ENCODE measurements at places on chromosomes 2 and 18.
A peak's percentile ranks its signal among the peaks of the same experiment; 100 is the strongest.

DNA sequence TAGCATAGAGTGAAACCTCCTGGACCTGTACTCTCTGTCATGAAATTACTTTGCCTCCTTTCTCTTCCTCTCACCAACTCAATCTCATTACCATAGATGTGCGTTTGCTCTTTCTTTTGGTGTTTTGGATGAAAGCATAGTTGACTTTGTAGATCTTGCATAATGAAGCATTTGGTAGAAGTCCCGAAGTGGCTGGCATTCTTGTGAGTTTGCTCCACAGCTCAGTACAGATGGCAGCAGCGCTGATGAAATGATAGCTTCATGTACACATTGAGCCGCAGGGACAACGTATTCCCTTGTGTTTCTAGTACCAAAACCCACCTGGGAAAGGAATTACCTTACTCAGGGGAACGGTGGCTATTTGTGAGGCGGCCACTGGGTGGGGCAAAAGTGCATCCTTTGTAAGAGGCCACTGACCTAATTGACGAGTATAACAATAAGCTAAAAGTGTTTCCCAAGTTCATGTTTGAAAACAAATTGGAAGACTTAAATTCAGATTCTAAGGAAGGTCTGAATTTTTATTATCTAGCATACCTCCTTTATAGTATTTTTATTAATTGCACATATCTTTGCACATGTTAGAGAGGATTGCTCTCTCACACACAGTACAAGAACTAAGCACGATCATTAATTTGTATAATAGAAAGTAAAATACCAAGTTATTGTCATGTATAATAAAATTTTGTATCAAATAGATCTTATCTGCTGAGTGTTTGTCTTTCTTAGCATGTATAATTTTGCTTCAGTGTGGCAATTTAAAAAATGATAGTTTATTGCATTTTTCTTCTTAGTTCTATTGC, 25.4 kb upstream of the CDH7 start:
- no peak overlapping the region for H3K4me3 ChIP-seq
- no peak overlapping the region for H3K27ac ChIP-seq
- no peak for DNase-seq
- H3K36me3 ChIP-seq, result no peaks in the 10 kb centered on the region

- H3K27me3 ChIP-seq, result no peaks in the 10 kb centered on the region
- H3K4me1 ChIP-seq, result no peaks in the 10 kb centered on the region
- no peak for DNase-seq
- no peaks in the 10 kb centered on the region for H3K36me3 ChIP-seq
- H3K27ac ChIP-seq, result no peak overlapping the region
- H3K4me3 ChIP-seq, result no peak overlapping the region
Measured at GRCh38 chr18:50340078-50340477, 34.8 kb upstream of the SKA1 start.

GRCh38 chr2:217660423-217660822, 342.4 kb downstream of the TNS1 start:
- no peak overlapping the region for H3K27ac ChIP-seq
- no peak for DNase-seq

DNA sequence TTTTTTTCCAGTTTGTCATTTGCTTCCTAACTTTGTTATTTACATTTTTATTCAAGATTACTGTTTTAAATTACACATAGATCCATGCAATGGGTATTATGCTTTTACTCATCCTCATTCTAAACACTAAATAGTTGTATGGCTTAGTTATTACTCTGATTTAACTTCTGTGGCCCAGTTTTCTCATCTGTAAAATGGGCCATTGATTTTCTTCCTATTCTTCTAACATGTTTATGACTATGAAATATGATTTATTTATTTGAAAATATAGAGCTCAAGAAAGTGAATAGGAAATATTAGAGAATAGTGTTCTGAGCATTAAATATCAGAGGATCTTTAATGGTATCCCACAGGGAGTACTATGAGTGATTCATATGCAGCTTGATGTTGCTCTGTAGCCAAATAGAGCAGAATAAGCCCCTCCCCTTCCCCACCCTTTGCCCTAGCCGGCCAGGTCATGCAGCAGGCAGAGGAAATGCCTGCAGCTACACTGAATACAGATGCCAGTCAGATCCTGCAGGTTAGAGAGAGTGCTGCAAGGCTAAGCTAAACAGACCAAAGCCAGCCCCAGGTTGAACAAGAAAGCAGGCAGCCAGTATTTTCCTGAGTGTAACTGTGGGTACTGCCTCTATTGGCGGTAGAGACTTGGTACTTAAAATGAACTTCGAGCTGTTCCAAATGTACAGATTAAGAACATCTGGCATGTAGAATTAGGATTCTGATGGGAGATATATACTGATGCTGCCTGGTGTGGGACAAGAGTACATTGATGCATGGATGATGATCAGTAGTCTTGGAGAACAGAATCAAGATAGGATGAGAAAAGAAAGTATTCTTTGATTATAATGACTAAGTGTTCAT, 11.7 kb upstream of the ACYP2 start:
- no peak overlapping the region for H3K27ac ChIP-seq
- no peaks in the 10 kb centered on the region for H3K27me3 ChIP-seq
- no peak overlapping the region for H3K4me3 ChIP-seq
- H3K4me1 ChIP-seq, result no peaks in the 10 kb centered on the region
- DNase-seq, result peak; percentile 67

DNA sequence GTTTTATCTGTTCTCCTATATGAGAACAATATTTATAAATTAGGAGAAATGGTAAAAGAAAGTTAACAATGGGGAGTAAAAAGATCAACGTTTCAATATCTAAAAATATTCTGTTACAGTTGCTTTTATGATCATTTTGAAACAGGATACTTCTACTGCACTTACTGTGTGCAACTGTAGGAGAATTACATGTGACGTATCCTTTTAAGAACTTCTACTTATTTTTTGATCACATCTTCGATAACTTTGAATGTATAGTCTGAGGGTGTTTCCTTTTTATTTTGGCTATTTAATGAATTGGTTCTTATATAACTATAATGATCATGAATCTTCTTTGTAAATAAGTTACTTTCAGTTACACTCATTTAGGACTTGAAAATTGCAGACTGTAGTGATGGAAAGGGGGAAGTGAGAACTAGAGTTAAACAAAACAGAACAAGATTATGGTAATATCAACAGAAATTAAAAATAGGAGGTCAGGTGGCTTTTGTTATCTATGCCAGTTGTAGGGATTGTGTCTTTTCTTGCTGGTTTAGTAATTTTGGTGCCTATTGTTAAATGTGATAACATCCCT, 109.9 kb downstream of the MSTN start:
- H3K27me3 ChIP-seq, result no peaks in the 10 kb centered on the region
- H3K4me3 ChIP-seq, result no peak overlapping the region
- no peaks in the 10 kb centered on the region for H3K4me1 ChIP-seq
- DNase-seq, result no peak
- no peak overlapping the region for H3K27ac ChIP-seq

GRCh38 chr2:220437938-220438337, 810.5 kb downstream of the SLC4A3 start:
- H3K4me3 ChIP-seq, result no peak overlapping the region
- H3K27me3 ChIP-seq, result no peaks in the 10 kb centered on the region
- no peak overlapping the region for H3K27ac ChIP-seq
- peaks cover 19% of the 10 kb centered on the region for H3K4me1 ChIP-seq
- no peak for DNase-seq

- H3K4me3 ChIP-seq, result no peak overlapping the region
- H3K36me3 ChIP-seq, result no peaks in the 10 kb centered on the region
- no peak for DNase-seq
- no peaks in the 10 kb centered on the region for H3K4me1 ChIP-seq
- no peaks in the 10 kb centered on the region for H3K27me3 ChIP-seq
- H3K27ac ChIP-seq, result no peak overlapping the region
Measured at GRCh38 chr2:239595726-239596125, 194.9 kb upstream of the HDAC4 start.

DNA sequence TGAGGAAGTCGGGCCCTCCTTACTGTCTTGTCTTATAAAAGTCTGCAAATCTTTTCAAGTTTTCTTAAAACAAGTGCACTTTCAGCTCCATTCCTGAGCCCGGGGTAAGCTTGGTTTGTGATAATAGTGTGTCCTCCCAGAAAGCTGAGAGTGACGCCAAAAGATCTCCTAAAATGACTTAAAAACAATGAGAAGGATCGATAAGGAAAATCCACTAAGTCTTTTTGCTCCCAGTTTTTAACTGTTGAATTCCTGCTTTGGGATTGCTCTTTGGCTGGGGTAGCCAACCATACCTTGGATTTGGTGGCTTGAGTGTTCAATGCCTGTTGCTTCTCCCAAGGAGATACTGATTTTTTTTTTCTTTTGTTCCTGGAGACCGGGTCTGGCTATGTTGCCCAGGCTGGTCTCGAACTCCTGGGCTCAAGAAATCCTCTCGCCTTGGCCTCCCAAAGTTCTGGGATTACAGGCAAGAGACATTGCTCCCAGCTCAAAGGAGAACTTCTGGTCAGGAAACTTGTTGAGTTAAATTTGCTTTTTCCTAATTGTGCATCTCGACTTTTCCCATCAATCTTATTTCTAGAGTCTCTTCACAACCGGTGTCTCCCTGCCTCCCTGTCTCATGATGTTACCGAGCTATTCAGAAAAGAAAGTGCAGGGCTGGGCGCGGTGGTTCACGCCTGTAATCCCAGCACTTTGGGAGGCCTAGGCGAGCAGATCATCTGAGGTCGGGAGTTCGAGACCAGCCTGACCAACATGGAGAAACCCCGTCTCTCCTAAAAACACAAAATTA, 3.0 kb downstream of the TGIF1 start:
- no peak for DNase-seq
- peaks cover 5% of the 10 kb centered on the region for H3K36me3 ChIP-seq
- H3K27me3 ChIP-seq, result no peaks in the 10 kb centered on the region

DNA sequence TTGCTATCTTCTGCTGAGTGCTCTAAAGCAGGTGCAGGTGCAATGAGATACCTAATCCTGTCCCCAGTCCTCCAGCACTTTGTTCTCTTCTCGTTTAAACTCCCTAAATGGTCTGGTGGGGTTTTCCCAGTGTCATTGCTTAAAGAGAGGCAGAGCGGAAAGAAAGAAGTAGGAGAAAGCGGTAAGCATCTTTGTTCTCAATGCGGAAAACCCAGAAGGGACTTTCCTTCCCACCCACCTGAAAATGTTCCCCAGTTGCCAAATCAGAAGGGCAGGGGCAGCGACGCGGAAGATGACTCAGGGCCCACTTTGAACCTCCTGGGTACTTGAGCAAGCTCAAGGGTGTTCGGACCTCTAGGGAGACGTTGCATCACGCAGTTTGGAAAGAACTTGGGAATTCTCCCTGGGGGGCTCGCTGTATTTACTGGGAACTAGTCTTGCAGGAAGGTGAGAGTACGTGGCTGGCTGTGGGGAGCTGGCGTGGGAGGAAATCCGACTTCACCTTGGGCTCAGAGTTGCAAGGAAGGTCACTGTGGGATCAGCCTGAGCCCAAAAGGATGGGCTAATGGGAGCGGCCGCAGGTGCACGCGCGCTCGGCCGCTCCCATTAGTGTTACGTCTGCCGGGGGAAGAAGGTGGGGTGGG, 589 bp upstream of the SGPP2 start:
- DNase-seq, result no peak
- H3K4me1 ChIP-seq, result no peaks in the 10 kb centered on the region
- no peaks in the 10 kb centered on the region for H3K27me3 ChIP-seq
- peak overlapping the region; percentile 49 for H3K4me3 ChIP-seq
- H3K36me3 ChIP-seq, result no peaks in the 10 kb centered on the region
- H3K27ac ChIP-seq, result no peak overlapping the region

DNA sequence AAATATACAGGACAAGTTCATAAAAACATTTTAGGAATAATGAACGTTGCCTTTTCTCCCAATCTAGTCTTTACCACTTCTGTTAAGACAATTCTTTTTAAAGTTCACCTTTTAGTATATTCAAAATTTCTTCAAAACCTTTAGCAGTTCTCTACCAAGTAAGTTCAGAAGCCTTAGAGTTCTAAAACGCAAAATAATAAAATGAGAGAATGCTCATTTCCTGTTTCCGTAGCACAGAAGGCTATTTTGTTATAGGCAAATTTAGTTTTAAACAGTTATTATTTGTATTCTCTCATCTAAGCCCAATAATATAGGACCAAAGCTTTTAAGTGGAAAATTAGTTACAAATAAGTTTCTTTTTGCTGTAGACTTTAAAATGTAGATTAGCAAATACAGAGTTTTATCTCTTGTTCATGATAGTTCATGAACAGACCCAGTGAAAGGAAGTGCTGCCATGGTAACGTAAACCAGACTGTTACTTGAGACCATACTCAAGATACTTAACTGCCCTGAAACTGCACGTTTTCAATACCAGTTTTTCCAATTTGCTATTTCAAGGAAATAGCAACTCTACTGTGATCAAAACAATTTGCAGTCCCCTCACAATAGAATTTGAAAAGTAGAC, 173.1 kb upstream of the STON1 start:
- H3K27ac ChIP-seq, result peak overlapping the region; percentile 11
- H3K27me3 ChIP-seq, result no peaks in the 10 kb centered on the region
- no peaks in the 10 kb centered on the region for H3K4me1 ChIP-seq
- no peak for DNase-seq

DNA sequence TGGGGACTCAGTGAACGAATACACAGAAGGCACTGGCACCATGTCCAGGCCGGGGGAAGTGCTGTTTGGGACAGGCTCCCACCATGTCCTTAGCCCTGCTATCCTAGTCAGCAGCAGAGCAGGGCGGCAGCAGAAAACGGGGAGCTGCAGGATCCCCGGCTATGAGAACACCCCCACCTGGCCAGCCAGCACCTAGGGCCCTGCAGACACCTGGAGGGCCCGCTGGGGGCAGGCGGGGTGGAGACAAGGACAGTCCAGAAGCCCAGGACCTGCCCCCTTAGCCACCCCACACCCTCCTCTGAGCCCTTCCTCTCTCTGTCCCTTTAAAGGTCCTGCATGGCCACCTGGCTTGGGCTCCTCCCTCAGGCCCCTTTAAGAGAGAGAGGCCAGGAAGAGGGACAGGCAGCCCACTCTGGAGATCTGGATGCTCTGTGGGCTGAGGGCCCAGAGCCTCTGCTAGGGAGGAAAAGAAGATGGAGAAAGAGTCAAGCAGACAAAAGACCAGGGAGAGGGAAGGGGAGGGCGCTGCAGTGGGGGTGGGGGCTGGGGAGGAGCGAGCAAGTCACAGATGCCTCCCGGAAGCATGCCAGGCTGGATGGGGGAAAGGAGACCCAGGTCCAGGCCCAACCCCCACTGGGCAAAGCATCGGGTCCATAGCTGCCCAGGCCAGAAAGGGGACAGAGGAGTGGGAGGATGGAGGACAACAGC, 48.6 kb downstream of the BIN1 start:
- no peak for DNase-seq
- H3K36me3 ChIP-seq, result no peaks in the 10 kb centered on the region
- H3K4me3 ChIP-seq, result no peak overlapping the region
- H3K27me3 ChIP-seq, result no peaks in the 10 kb centered on the region

- DNase-seq, result no peak
- no peaks in the 10 kb centered on the region for H3K27me3 ChIP-seq
- H3K4me1 ChIP-seq, result no peaks in the 10 kb centered on the region
- no peaks in the 10 kb centered on the region for H3K36me3 ChIP-seq
Measured at GRCh38 chr2:225293638-225294037, 105.9 kb upstream of the NYAP2 start.

- no peaks in the 10 kb centered on the region for H3K4me1 ChIP-seq
- H3K27ac ChIP-seq, result no peak overlapping the region
- no peaks in the 10 kb centered on the region for H3K27me3 ChIP-seq
- H3K4me3 ChIP-seq, result no peak overlapping the region
Measured at GRCh38 chr2:177030451-177031105, 182.0 kb upstream of the HNRNPA3 start.

GRCh38 chr2:241150660-241151530, 628 bp downstream of the PPP1R7 start:
- H3K4me3 ChIP-seq, result peak overlapping the region; percentile 99
- no peak for DNase-seq
- H3K4me1 ChIP-seq, result peaks cover 14% of the 10 kb centered on the region
- H3K27me3 ChIP-seq, result no peaks in the 10 kb centered on the region
- H3K36me3 ChIP-seq, result peaks cover under 1% of the 10 kb centered on the region

GRCh38 chr2:239928391-239929350, 96.5 kb downstream of the NDUFA10 start:
- H3K27ac ChIP-seq, result no peak overlapping the region
- DNase-seq, result peak; percentile 54
